ENCODE measurements at places on chromosomes 12 and 14.

- DNase-seq, result no peak
These were observed 54.5 kb upstream of the FRS2 start for GRCh38 chr12:69415471-69416275.

- DNase-seq, result no peak
These were observed 50.0 kb upstream of the TCL1A start for GRCh38 chr14:95763875-95764274.

DNA sequence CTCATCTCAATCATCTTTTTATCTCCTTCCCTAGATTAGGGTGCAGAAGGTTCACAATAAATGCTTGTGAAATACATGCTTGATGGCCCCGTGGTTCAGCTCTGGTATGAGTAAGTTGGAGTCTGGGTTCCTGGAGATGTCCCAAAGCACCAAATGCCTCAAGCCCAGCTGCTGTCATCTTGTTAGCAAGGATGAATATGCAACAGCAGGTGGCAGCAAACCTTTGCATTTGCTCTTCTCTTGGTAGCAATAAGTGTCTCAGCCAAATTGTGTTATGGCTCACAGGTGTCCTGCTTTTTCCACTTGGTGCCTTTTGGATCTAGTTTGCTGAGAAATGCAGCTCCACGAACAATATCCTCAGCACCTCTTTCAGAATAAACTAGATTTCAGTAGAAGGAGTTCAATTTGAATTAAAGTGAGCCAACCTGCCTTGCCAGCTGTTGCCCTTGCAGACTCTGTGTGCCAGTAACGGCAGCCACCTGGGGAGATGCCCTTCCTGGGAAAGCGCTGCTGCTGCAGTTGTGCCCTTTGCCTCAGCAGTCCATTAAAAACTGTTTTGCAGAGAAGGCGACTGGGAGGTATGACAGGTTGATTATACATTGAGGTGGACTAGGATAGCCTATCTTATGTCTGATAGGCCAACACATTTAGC lies 417.3 kb downstream of the SNAPC1 start:
- no peak for DNase-seq

GRCh38 chr14:87888136-87888999 lies 104.6 kb downstream of the GALC start:
- DNase-seq, result no peak

DNA sequence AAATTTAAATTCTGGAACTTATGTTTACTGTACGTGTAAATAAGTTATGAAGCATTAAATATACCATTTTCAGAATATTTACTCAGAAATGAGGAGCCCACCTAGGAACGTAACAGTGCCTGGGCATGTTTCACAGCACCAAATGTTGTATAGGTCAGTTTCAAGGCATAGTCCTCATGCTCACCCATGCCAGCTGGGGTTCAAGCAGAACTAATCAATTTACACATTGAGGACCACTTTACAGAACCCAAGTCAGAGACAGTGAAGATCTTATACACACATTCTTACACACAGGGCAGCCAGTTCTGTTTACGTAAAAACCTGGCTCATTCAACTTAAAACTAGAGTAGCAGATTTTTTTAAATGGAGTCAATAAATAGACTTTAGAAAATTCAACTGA lies 2.0 kb downstream of the KICS2 start:
- no peak for DNase-seq

DNA sequence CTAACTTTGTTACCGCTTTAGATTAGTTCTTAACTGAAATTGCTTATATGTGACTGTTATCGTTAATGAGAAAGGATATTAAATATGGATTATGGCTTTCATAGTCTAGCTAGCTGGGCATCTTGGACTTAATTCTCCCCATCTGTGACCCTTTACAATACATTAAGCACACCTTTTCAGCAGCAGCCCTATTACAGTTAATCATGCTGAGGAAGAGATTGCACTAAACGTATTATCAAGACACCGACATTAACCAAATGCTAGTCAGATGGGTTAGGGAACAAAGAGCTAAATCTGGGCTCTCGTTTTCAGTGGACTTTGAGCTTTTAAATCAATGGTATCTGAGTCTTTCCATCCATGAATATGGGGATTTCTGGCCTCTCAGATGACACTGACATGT lies 447.5 kb upstream of the DCN start:
- DNase-seq, result no peak

- DNase-seq, result no peak
These were observed 33.3 kb upstream of the C2CD5 start for GRCh38 chr12:22577667-22578066.

DNA sequence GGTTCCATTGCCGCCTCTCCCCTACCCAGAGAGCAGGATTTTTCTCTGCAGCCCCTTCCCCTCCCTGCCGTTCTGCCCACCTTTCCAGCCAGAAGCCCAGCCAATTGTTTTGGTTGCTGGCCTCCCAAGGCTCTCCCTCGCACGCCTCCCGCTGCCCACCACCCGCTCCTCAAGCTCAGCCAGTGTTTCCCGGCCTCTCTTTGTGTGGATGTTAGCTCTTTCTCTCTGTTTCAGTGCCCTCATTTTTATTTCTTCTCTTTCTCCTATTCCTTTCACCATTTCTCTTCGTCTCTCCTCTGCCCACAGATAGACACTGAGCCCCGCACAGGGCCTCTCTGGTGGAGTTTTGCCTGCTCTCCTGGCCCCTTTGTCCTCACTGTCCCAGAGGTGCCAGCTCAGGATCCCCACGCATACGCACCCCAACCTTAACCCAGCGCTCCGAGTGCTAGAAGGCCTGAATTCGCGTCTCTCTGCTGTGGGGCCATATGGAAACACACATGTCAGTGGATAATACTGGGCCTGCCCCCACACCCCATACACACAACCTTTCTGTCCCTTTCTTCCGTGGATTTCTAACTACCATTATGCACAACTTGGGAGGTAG lies 54.9 kb downstream of the SMUG1 start:
- DNase-seq, result no peak

DNA sequence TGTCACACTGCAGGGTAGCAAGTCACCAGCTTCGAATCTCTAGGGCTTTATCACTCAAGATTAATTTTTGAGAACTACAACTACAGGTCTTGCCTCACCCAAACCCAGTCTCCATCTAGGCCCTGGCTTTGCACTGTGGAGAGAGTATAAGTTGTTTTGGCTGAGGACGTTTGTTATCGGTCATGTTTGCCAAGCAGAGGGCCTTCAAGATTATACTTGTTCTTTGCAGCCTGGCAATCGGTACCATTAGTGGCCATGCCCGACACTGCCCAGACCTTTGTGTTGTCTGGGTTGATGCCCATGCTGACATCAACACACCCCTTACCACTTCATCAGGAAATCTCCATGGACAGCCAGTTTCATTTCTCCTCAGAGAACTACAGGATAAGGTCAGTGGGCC lies 25.7 kb downstream of the ARG2 start:
- no peak for DNase-seq

DNA sequence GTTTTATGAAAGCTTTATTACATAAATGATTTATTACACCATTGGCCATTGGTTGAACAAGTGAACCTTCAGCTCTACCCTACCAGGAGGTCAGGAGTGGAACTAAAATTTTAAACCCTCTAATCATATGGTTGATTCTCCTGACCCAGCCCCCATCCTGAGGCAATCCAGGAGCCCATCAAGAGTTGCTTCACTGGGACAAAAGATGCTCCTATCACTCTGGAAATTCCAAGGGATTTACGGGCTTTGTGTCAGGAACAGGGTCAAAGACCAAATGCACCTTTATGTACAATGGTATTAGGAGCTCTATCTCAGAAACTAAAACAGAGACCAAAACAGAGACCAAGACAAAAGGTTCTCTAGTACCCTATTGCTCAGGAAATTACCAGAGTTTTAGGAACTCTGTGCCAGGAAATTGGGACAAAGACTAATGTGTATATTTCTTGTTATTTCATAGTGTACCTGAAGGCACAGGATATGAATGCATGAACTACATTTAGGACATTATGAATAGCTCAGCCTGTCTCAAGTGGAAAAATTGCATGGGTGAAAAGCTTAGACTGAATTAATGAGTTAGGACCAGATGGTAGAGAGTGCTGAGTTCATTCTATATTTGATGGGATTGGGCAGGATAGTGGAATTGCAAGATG lies 171.7 kb upstream of the FLRT2 start:
- DNase-seq, result no peak

DNA sequence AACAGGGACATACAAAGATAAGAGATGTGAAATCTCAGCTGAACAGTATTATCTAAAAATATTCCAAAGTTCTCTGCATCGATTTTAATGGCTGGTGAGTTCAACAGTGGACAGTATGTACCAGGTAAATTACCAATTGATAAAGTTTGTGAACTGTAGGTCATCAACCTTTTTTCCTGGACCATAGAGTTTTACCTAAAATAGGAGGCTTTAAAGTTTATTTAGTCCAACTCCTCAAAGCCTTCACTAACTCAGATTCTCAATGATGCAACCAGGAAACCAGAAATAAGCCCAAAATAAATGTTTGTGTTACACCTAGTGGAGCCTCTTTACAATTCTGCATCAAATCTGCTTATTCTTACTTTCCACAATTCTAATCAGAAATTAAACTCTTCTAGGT lies 205.8 kb downstream of the ANO6 start:
- no peak for DNase-seq

DNA sequence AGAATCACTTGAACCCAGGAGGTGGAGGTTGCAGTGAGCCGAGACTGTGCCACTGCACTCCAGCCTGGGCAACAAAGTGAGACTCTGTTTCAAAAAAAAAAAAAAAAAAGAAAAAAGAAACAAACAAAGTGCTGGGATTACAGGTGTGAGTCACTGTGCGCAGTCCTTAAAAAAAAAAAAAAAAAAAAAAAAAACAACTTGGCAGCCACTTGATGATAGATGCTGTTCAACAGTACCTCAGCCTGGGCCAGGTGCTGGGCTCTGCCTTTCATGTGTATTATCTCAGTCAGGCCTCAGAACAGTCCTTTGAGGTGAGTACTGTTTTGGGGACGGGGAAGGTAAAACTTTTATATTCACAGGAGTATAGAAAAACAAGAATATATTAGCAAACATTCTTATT lies 9.6 kb downstream of the ACADS start:
- DNase-seq, result no peak

DNA sequence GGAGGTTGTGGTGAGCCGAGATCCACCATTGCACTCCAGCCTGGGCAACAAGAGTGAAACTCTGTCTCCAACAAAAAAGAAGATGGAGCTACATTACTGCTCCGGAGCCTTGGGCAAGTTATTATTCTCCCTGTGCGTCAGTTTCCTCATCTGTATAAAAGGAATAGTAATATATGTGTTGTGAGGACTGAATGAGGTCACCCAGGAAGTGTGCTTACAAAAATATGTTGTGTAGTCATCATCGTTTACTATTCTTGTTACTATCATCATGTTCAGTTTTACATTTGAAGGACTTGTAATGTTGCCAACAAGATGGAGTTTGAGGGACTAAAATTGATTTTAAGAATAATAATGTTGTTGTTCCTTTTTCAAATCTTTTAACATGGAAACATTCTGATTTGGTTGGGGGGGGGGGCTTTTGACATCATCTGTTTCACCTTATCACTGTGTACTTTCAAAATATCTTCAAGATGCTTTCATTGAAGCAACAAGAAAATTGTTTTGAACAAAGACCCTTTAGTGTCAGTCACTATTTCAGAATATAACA lies 156.8 kb downstream of the PDE3A start:
- DNase-seq, result no peak

- no peak for DNase-seq
These were observed 16.3 kb downstream of the RAPGEF3 start for GRCh38 chr12:47742253-47742825.

GRCh38 chr14:76755610-76756370 lies 5.5 kb upstream of the VASH1 start:
- no peak for DNase-seq

DNA sequence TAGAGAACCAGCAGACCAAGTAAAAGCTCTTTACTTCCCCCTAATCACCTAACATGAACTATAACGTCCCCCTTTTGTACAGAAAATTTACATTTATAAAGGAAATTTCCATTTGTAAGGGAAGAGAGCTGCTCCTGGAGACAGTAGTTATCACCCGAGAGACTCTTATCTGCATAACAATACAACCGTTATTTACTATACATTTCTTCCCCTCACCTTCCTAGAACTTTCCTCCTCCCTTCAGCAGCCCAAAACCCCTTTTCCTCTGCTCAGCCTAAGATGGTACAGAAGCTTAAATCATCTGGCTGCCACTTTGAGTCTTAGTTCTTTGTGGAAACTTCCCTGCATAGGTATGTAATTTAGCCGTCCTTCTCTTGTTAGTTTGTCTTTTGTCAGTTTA lies 40.4 kb upstream of the ETV6 start:
- DNase-seq, result no peak

DNA sequence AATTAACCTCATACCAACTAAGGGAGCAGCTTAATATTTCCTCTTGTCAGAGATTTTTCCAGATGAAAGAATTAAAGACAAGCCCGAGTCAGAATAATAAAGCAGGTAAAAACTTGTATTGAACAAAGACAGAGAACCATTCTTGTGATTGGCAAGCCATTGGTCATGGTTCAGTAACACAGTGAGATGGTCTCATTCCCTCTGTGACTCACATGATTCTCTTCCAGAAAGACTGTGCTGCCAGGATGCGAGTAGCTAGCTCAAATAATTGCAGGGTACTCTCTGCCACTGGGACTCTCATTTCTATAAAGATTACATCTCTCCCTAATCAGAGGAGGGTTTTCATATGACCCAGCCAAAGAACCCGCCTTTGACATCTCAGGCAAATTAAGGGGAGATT lies 179.4 kb downstream of the PHLDA1 start:
- DNase-seq, result no peak

GRCh38 chr12:28121433-28121832 lies 68.8 kb upstream of the CCDC91 start:
- DNase-seq, result no peak

All from GM18507 (cell line).